ENCODE measurements at places on chromosomes 12 and 14.

DNA sequence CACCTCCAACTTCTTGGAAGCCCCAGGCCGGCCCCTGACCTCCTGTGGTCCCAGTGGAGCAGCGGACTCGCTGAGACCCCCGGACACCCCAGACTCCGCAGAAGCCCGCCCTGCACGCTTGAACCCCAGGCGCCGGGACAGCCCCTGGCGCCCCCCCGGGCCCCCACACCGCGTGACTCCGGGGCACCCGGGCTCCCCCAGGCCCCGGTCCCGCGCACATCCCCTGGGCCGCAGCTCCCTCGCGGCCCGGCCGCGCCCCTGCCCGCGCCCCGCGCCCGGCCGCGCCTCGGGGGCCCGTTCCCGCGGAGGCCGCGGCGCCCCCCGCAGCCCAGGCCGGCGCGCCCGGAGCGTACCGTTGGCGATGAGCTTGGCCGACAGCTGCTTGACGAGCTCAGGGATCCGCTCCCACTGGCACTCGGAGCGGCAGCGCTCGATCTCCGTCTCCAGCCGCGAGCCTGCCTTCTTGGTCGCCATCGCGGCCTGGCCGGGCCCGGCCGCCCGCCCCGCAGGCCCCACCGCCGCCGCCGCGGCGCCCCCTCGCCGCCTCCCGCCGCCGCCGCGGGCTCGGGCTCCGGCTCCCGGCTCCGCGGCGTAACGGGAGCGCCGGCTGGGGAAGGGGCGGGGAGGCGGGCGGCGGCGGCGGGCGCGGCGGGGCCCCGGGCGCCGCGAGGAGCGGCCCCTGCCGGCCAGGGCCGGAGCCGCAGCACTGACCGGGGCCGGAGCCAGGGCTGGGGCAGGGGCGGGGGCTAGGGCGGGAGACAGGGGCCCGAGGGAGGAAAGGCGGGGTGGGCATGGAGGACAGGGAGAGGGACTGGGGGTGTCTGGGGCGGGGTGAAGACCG lies at the start of gene TTC7B:
TTC7B (minus strand) TSS at position 609 of the 841 bp plus-strand sequence; CDS start at position 474, 135 bp downstream.
- no peak for DNase-seq

- DNase-seq, result no peak
These were observed 28.1 kb downstream of the APOBEC1 start for GRCh38 chr12:7637615-7638014.

GRCh38 chr12:15336768-15337553 lies 14.7 kb downstream of the PTPRO start:
- no peak for DNase-seq

DNA sequence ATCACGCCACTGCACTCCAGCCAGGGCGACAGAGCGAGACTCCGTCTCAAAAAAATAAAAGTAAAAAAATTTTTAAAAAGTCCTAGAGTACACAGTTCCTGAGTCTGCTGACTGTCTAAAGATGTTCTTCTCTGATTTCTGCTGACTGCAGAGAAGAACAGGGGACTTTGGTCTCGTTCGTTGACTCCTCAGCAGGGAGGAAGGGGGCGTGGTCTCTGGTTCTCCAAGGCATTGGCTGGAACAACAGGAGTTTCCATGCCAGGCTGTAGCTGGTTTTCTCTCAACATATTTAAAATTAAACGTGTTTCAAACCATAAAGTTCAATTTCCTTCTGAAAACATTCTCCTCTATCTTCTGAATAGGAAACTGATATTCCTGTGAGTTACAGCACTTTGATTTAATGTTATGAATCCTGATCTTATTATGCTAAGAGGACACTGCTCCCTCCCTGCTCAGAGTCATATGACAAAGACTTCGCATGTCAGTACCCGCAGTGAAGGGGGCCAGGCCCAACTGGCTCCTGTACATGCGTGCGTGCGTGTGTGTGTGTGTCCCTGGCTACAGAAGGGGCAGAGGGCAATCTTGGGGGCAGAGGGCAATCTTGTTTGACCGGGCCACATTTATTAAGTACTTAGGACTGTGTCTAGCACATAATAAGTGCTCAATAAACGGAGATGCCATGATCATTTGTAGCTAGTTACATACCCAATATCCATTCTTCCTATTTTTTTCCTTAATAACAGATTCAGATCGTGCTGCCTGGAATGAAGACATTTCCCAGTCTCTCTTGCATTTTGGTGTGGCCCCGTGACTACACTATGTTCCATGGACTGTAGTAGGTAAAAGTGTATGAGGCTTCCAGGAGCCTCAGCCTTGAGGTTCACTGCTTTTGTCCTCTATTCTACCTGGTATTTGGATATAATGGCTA lies 16.5 kb upstream of the HNF1A start:
- no peak for DNase-seq

- DNase-seq, result peak; percentile 34
These were observed 395 bp upstream of the BRI3BP start for GRCh38 chr12:124992874-124993625.
